ENCODE measurements at places on chromosomes 5 and 9.

DNA sequence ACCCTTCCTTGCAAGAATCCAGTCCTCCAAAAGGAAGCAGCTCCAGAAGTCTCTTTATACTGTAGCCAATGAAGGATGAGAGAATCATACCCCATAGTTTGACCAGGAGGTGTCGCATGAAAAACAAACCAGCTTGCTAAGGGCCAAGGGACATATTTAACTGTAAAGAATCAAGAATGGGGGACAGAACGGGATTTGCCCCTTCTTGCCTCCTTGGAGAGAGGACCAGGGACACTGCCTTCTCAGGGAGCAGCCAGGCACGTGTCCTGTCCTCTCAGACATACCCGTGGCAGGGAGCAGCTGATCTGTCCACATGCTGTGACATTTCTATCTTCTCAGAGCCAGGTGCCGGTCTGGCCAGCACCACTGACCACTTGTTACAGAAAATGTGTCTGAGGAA, 11.7 kb downstream of the PRUNE2 start:
- DNase-seq: no peak

DNA sequence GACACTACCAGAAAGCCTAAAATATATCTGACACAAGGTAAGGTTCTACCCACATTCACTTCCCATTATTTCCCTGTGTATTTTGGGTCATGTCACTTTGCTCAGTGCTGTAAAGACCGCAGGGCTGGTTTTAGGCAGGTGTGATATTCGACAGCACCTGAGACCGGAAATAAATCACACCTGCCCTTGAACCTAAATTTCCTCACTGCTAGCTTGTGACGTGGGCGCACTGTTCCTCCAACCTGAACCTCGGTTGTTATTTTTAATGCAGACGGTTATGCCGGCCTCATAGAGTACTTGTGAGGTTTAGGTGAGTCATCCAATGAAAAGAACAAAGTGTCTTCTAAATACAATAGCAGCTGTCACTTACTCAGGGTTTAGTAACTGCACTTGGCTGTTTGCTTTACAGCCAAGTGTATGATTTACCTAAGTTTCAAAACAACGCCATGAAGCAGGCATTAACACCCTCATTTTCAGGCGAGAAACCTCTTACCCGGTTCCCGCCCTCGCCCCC, 20.7 kb upstream of the ZNF782 start:
- DNase-seq: peak; percentile 79

DNA sequence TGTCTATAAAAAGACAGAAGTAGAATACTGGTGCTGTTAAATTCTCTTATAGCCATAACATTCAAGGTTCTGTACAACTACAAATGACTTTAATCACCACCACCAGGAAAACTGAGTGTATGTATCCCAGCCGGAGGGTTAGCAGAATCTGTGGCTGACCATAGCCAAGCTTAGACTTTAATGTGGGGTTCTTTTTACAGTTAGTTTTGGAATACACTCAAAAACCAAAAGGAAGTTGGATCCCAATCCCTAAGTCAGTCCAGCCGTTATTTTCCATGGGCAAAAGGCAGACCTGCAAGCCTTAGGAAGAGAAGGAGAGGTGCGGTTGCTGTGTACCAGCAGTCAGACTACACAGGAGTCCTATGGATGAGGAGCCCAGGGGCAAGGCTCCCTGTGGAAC, 179.8 kb downstream of the ENC1 start:
- DNase-seq: no peak

DNA sequence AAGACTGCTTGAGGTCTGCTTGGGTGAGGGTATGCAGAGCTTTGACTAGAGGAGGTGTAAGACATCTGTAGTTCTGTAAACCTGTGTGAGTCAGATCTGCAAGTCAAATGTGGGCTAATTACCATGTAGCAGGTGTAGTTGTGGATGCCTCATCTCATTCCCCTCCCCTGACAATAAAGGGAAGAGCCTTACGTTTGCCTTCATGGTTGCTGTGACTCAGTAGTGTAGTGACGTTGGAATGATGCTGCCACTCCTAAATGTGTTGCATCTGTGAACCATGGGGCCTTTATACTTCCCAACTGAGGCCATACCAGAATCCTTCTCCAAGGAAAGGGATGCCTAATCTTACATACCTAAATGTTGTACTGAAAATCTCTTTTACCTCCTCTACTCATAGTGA, 26.0 kb downstream of the PRDM6 start:
- DNase-seq: no peak

- DNase-seq: no peak
These were observed 164.1 kb upstream of the MPDZ start for GRCh38 chr9:13443346-13444244.

DNA sequence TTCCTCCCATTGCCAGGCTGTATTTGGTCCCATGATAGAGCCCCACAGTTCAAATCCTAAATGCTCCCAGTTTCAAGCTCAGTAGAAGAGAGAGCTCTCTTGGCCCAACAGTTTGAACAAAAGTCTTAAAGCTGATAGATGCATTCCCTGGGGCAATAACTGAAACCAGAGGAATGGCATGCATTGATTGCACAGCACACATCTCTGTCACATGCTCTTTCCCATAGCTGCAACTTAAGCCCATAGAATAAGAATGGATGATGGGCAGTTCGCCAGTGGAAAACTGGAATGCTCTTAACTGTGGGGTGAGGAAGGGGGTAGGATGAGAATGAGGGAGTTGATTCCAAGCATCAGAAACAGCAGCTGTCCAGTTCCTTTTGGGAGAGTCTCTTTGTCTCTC, 1942.4 kb upstream of the WWC1 start:
- no peak for DNase-seq

GRCh38 chr9:114681594-114682332, at the start of gene TEX48:
Gene TEX48, minus strand, starts transcription at chr9:114682192. Its CDS starts 10,469 bp downstream, at chr9:114671723.
- DNase-seq: peak; percentile 84

DNA sequence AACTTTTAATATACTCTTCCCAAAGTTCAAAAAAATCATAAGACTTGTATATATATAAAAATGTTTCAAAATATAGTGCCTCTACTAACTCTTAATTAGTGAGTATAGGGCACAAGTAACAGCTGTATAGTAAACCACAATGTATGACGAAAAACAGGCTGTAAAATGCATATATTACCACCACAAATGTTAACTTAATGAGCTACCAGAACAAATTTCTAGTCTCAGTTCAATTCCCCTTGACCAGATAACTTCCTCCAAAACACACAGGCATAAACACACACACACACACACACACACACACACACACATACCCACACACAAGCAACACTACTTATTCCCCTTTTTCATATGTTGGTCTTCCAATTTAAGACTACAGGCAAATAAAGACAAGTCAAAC, 78.8 kb downstream of the FBXL17 start:
- DNase-seq: no peak

- peak; percentile 96 for DNase-seq
These were observed 2.0 kb downstream of the PDLIM7 start for GRCh38 chr5:177495243-177496060.

- DNase-seq: no peak
These were observed 59.3 kb downstream of the RALGPS1 start for GRCh38 chr9:126973651-126974529.

- no peak for DNase-seq
These were observed 2266.5 kb upstream of the WWC1 start for GRCh38 chr5:166024970-166025369.

DNA sequence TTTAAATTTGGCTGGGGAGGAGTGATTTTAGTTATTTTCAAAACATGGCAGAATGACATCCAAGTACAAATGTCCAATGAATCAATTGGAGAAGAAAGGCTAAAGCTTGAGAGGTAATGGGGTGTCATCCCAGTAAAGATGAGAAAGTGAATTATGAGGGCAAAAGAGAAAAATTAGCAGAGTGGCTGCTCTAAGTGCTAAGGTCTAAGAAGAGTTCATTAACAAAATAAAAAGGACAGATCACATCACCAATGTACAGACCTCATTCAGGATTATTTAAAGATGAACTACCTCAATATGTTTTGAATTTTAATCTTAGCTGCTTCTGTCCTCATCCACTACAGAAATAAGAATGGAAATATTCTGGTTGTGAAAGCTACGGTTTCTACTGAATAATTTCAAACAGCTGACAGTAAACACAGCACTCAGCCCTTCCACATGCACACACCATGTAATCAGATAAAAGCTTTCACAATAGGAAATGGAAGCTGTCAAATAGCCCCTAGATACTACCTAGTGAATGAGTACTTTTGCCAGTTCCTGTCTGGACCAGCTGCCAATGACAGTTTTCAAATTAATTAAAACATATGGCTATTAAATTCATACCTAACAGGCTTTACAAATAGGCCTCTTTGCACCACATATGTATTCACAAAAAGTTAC, 171.5 kb downstream of the SSBP2 start:
- DNase-seq: peak; percentile 81

GRCh38 chr9:99351647-99352046, 129.6 kb downstream of the SEC61B start:
- no peak for DNase-seq

DNA sequence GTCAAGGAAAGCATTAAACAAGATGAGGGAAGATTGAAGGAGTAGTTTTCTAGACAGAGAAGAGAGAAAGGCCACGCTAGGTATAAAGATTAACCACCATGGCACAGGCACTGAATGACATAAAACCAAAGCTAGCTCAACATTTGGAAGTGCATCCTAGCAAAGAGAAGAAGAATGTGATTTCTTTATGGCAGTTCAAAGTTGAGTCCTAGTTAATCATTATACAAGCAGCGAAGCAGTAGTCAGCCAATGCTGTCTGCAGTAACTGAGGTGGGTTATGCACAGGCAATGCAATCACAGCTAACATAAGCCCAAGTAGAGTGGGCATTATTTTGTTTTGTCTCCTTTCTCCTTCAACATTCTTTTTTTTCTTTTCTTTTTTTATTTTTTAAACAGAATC, 24.0 kb upstream of the ANKRD31 start:
- DNase-seq: no peak

DNA sequence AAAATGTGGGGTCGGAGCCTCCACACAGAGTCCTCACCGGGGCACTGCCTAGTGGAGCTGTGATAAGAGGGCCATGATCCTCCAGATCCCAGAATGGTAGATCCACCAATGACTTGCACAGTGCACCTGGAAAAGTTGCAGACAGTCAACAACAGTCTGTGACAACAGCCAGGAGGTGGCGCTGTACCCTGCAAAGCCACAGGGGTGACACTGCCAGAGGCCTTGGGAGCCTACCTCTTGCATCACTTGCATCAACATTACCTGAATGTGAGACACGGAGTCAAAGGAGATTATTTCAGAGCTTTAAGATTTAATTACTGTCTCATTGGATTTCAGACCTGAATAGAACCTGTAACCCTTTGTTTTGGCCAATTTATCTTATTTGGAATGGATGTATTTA, 614.1 kb upstream of the CDH9 start:
- no peak for DNase-seq

DNA sequence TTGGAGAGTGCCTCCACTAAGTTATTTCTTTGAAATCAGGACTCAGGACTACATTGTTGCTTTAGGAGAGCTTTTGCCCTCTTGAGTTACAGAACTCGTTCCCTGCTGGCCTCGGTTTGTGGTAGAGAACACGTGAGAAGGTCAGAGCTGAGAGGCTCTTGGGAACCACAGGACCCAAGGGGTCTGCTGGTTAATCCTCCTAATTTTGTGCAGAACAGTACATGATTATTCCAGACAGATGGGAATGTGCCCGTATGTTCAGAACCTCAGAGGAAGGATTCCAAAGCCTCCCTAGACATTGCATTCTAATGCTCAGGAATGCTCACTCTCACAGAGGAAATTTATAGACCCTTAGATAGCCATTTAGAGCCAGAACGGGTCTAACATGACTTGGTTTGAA, 25.2 kb upstream of the BASP1 start:
- DNase-seq: peak; percentile 81

DNA sequence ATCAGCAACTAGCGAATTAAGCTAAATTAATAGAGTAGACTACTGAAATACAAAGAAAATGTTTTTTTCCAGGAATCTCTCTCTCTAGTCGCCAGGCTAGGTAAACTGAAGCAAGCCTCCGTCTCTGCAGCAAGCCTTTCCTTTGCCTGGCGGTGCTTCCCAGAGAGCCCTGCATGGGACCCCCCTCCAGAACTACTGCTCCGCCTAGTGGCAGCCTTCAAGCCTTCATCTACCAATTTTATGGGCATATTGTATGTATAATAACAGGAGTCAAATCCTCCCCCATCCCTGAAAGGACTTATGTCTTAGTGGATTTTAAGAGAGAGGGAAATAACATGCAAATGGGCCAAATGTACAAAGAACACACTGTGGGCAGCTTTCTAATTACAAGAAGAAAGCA, 241.9 kb downstream of the SAXO1 start:
- peak; percentile 18 for DNase-seq
